ENCODE measurements at places on chromosomes 7 and 10.

GRCh38 chr10:108250936-108251620 lies 1086.6 kb upstream of the SORCS1 start:
- DNase-seq: peak; percentile 7

DNA sequence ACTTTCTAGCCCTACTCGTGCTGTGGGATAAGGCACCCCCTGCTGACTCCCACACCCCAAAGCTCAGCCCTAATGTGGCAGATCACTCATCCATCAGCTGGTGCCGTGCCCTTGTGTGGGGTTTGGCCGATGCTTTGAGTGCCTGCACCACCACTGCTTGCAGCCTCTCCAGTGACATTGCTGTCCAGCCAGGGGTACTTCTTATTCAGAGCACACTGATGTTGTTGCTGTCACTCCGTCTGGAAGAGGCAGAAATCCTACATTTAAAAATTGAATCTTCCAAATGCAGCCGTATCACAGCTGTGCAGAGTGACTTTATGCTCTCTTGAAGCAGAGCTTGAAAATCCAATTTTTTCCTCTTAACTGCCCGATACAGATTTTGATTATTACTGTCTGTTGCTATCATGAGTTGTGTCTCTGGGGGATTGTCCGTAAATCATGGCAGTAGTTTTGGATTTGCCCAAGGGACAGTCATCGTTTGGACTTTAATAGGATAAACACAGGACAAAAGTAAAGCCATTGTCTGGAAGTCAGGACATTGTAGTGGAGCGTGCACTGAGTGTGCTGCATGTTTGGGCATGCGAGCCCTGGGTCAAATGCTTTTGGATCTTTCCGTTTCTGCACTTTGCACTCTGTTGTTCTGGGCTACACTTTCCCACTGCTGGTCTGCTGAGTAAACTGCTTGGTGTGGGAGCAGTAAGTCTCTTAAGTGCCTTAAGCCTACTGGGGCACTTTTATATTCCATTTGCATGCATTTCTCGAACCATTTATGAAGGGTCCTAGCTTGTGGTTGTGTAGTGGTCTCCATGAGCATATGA lies 128.2 kb downstream of the DOCK1 start:
- no peak for DNase-seq

DNA sequence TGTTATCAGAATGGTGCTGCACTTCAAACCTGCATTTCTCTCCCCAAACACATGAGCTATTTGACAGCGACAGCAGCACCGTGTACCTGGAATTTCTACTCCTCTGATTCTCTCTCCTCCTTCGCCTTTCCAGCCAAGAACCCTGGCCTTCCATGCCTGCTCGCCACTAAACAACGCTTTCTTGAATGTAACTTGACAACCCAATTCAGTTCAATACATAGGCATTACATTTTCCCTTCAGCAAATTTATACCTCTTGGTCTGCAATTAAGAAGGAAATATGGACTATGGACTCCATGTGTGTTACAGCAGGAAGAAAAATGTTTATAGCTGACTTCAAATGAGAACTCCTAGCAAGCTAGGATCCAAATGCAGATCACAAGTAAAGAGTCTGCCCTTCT lies 162.6 kb upstream of the AUTS2 start:
- DNase-seq: no peak

DNA sequence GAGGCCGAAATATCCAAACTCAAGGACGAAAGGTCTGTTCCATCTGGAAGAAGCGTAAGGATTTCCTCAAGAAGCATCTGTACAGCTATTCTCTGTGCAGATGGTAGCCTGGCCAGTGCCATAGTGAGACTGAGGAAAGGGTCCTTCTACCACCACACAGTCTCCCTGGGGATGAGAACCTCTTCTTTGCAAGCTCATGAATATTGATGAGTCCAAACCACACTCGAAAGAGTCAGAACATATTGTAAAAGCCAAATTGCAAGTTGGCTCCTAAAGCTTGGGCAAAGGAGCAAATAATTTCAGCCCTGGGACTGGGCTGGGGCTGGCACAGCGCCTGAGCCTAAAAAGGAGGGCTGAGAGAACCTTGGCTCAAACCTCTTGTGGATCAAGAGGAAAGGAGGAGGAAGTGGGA lies 66.1 kb upstream of the PIP4K2A start:
- no peak for DNase-seq

GRCh38 chr10:22320591-22321155 lies at the start of gene BMI1:
Gene BMI1, plus strand, starts transcription at chr10:22321099. Its CDS starts 5,351 bp downstream, at chr10:22326450.
- peak; percentile 74 for DNase-seq

DNA sequence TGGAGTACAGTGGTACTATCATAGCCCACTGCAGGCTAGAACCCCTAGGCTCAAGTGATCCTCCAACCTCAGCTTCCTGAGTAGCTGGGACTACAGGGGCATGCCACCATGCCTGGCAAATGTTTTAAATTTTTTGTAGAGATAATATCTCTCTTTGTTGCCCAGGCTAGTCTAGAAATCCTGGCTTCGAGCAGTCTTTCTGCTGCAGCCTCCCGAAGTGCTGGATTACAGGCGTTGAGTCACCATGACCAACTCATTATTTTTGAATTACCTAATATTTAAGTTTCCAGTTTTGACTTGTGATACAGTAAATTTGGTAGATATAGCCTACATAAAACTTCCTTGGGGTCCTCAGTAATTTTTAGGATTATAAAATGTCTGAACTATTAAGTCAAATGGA lies 74.1 kb downstream of the RUNDC3B start:
- no peak for DNase-seq

GRCh38 chr7:5450549-5451327 lies 27.1 kb upstream of the TNRC18 start:
- peak; percentile 61 for DNase-seq

DNA sequence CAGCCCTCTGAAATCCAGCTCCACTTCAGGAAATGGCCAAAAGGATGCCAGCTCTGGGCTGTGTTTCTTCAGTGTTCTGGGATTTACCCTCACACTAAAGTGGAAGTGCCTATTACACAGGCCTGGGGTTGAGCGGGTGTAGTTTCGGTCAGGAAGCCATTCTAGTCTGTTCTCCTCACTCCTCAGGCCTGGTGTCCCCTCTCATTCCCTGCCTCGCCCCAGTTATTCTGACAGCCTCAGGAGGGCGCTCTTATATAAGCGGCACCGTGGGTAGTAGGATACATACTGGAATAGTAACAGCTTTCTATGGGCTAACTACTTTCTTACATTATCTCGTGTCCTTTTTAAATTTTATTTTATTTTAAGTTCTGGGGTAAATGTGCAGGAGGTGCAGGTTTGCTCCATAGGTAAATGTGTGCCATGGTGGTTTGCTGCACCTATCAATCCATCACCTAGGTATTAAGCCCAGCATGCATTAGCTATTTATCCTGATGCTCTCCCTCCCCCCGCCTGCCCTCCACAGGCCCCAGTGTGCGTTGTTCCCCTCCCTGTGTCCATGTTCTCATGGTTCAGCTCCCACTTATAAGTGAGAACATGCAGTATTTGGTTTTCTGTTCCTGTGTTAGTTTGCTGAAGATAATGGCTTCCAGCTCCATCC lies 12.2 kb upstream of the LGI1 start:
- DNase-seq: peak; percentile 10

GRCh38 chr7:150340024-150340749 lies 1.2 kb downstream of the RARRES2 start:
- no peak for DNase-seq

- no peak for DNase-seq
Measured at GRCh38 chr10:49271346-49271745, 27.6 kb upstream of the C10orf71 start.

DNA sequence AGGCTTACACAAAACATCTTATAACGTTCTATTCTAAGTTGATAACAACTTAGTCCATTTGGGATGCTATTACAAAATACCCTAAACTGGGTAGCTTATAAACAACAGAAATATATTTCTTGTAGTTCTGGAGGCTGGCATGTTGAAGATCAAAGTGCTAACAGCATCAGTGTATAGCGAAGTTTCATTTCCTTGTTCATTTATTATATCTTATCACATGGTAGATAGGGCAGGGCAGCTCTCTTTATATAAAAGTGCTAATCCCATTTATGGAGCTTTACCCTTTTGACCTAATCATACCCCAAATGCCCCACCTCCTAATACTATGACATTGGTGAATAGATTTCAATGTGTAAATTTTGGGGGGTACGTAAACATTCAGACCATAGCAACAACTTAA lies 6.3 kb downstream of the CASP7 start:
- DNase-seq: no peak

DNA sequence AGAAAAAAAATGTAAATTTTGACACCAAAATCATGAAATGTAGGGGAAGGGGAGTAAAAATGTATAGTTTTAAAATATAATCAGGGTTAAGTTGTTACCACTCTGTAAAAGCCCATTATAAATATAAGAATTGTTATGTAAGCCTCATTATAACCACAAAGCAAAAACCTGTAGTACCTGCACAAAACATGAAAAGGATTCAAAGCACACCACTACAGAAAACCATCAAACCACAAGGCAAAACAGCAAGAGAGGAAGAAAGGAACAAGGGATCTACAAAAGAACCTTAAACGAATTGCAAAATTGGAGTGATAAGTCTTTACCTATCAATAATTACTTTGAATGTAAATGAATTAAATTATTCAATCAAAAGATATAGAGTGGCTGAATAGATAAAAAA lies 41.0 kb upstream of the CDK6 start:
- no peak for DNase-seq

DNA sequence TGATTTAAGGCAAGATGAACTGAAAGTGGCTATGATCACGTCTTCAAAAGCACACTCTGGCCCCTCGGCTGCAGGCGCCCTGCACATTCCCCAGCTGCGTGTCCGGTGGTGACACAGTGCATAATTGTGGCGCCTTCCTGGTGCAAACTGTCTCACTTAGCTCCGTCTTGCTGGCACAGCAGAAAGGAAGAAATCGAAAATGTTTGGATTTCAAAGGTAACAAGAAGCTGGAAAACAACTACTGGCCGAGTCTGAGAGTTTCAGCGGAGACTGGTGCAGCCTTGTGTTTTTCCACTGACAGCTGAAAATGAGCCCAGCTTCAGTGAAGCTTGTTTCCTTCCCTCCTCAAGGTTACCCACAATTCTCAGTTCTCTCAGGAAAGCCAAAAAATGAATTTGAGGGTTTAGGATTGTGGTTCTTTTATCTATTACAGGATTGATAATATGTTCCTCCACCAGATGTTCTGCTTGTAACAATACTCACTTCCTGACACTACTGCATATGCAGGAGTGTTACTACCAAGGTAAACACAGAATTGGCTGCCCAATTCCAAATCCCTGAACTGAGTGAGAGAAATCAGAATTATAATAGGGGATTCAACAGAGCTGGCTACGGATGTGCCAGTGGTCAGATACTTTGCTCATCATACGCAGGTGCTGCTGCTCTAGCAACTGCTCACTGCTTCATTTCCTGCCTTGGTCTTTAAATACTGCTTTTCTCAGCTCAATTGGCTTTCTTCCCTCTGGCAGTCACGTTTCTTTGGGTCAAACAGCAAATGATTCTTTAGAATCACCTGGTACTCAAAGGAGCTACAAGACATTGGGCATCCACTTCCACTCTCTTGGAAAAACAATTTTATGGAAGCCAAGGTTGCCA lies 63.7 kb downstream of the TRUB1 start:
- DNase-seq: no peak

DNA sequence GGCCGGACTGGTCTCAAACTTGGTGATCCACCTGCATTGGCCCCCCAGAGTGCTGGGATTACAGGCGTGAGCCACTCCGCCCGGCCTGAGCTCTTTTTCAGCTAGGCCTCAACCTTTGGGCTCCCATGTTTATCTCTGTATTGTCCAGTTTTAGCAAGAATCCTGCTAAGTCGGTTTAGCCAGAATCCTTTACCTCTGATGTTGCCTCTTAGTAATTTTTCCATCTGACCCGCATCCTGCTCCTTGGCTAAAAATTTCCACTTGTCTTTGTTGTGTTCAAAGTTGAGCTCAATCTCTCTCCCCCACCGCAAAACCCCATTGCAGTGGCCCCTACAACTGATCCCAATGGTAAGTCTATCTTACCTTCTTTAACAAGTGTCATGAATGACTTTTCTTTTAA lies 20.7 kb upstream of the ST7 start:
- no peak for DNase-seq

DNA sequence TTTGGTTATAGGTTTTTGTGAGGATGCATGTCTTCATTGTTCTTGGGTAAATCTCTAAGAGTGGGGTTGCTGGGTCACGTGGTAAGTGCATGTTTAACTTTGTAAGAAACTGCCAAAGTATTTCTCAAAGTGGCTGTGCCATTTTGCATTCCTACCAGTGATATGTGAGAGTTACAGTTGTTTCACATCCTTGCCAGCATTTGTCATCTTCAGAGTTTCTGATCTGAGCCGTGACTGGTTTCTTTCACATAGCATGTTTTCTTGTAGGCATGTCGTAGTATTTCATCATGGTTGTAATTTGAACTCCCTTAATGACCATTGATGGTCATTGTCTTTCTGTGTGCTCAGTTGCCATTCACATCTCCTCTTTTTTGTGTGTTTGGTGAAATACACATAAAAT lies 286.0 kb downstream of the RNLS start:
- DNase-seq: no peak

DNA sequence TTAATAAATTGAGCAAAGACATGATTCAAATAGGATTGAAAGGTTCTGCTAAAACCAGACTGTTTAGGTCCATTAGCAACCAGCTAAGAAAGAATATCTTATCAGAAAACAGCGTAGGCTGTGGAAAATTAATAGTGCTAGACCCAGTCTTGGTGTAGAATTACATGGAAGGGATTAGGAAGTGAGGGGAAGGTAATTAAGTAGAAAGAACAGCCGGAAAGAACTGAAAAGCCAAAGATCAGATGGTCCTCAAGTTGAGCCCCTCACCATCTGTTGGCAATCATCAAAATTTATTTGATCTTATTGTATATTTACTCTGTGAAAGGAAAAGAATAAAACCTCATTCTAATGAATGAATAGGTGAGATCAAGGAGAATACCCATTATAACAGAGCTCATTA lies 50.1 kb downstream of the COL1A2 start:
- no peak for DNase-seq

DNA sequence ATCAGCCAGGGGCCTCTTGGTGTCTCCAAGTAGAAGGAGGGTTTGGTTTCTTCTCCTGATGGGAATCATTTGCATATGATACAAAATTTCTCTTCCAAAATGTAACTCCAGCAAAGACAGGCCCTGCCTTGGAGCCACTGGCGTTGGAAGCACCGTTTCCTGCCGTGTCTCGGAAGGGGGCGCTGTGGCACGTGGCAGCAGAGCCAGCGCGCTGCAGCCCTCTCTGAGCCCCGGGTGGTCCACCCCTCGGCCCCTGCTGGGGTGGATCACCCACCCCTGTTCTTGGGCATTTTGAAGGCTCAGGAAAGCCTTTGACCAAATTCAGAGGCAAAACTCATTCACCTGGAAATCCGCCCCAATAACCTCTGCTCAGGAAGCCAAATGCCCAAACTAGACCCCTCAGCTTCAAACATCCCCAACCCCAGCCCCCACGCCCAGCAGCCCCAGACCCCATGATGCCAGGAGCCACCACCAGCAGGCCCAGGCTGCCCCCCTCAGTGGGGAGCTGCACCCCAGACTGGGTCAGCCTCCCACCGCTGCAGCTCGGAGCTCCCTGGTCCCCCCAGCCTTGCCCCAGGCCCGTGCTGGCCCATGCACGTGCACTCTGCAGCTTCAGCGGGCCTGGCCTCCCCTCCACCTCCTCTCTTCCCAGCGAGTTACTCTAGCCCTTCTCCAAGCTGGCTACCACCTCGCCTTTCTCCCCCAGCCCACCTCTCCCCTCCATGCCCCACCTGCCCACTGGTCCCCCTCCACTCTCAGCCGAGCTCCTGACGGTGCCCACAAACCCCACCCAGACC lies 29.5 kb upstream of the ELFN1 start:
- no peak for DNase-seq
